ENCODE measurements at places on chromosomes 12 and 14.
A peak's percentile ranks its signal among the peaks of the same experiment; 100 is the strongest.

GRCh38 chr12:80317307-80317706 is 126.7 kb upstream of the PTPRQ start:
- no peak for DNase-seq

DNA sequence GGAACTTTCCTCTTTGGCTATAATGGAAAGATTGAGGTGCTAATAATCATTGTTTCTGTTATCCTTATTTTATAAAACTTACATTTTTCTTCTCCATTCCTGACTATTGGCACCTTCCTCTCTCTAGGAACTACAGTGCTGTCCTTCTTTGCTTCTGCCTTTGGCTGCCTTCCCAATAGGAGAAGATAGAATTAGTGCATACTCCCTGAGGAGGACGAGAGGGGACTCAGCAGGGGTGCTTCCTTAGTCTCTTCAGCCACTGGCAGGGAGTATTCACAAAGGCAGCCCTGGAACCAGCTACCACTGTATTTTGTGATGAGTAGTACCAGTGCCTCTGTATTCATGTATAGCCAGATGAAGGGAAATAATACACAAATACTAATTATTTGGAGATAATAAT is 208.5 kb downstream of the FOXG1 start:
- no peak for DNase-seq

GRCh38 chr14:99593971-99594841 is 9.8 kb downstream of the CCDC85C start:
- DNase-seq = no peak

DNA sequence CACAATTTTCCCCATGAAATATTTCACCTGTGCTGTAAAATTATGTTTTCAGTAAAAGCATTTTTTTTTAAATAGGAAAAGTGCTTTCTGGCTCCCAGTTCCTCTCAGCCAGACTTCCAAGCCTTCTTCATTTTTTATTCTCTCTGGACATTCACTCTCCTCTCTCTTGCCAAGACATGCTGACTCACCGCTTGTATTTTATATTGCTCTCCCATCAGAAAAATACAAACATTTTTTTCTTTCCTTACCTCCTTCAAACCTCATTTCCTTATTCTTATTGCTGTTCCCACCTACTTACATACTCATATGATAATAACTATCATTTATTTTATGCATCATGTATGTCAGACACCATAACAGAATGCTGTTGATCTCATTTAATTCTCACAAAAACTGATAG is 37.7 kb upstream of the ZNF641 start:
- no peak for DNase-seq

DNA sequence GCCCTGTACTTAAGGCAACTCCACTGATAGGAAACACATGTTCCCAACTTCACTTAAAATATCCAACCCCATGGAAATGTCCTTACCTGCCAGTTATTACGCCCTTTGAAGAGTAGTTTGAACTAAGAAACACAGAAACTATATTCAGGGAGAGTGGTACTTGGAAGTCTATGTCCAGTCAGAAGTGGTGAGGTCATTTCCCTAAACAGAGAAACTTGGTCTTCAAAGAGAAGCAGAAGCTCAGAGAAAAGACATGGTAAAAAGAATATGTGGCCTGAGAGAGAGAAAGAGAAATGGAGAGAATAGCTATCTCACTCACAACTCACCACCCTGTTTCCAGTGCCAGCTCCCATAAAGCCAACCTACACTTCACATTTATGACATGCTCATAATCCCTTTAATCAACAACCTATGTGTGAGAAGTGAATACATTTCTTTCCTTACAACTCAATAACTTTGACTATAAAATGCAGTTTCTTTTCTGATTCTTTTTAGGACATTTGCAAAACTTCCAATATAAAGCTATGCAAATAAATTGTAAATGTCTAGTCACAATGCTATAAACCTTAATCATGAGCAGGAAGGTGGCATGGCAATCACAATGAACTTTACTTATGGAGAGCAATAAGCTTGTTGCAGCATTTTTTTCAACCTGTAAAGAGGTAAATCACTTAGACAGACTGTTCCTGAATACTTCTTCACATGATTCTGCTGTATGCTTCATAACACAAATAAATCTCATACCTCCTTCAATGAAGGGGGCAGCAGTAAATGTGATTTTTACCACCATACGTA is 67.1 kb downstream of the CPNE8 start:
- DNase-seq = no peak

DNA sequence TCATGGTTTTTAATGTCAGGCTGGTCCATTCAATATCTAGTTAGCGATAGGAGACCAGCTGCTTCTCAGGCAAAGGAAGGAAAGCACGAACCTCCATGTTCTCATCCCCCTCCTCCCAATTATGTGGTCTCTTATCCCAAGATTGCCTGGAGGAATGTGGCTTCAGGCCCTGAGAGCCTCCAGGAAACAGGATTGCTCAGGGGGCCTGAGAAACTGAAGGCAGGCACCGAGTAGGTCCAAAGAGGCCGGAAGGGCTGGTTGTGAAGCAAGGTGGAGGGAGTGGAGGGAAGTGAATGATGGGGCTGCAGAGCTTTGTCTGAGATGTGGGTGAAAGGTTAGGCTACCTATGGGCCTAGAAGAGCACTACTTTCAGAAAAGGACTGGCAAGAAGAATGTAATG is 188.2 kb upstream of the DDHD1 start:
- no peak for DNase-seq

DNA sequence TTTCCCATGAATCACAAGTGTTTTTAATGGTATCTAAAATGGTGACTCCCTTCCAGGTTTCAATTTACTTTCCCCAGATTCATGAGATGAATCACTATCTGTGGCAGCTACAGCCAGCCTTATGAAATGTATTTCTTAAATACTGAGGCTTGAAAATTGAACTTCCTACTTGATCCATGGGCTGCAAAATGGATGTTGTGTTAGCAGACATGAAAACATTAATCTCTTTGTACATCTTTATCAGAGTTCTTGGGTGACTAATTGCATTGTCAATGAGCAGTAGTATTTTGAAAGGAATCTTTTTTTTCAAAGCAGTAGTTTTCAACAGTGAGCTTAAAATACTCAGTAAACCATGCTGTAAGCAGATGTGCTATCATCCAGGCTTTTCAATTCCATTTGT is 250.8 kb downstream of the SLC6A15 start:
- no peak for DNase-seq

- peak; percentile 90 for DNase-seq
Observed at GRCh38 chr12:47819896-47820630, at the start of gene HDAC7. Gene HDAC7, minus strand, starts transcription at chr12:47819903. Its CDS starts 118 bp downstream, at chr12:47819785.

DNA sequence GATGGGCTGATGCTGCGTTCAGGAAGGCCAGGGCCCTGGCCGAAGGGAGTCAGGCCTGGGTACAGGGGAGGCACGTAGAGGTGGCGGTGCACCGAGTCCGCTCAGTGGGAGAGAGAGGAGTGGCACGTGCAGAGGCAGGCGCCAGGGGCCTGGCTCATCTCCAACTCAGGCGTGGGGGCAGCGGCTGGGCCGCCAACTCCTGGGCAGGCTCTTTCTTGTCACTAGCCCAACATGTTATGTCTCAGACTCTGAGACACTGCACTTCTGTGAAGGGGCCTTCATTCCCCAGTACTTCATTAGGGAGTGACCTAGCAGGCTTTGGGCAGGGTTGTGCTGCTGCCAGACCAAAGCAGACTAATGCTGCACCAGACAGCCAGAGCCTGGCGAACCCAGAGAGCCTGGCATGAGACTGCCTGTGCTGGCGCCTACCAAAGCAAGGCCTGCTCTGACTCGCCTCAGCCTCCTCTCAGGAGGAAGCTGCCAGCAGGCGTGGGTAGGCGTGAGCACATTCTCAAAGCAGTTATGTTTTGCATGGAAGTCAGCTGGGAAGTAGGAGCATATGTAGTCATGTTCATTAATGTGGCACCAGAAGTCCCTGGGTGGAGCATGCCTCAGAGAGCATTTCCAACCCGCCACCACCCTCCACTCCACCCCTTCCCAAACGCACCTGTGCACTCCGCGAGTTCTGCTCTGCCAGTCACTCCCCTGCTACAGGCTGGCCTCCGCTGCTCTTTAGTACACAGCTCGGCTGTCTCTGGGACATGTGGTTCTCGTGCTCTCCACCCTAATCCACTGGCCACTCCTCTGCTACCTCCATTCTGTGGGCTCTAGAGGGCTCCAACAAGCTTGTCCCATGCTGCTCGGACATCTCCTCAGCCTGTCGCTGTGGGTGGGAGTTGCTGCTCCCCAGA is 9.7 kb downstream of the CKB start:
- peak; percentile 6 for DNase-seq

DNA sequence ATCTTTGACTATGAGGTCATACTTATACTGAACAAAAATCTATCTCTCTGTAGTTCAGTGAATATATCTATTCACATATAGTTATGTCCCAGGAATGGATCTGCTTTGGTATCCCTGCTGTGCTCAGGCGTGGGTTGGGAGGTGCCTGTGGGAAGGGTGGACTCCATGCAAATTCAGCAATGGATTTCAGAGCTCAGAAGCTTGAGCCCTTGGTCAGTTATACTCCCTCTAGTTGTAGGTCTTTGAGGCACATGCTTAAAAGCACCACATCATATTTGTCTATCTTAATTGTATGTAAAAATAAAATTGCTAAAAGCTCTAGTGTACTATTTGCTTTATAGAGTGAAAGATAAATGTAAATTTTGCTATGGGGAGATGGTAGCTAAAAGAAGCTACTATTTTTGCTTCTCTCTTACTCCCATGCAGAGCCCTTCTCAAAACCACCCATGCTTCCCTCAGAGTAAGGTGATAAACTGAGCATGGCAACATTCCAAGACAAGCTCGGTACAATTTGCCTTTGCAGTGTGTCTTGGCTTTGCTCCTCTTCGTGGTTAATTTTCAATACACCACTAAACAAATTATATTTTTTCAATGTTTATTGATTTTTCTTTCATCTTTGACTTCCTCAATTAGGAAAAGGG is 54.9 kb downstream of the SLC16A7 start:
- DNase-seq = no peak

DNA sequence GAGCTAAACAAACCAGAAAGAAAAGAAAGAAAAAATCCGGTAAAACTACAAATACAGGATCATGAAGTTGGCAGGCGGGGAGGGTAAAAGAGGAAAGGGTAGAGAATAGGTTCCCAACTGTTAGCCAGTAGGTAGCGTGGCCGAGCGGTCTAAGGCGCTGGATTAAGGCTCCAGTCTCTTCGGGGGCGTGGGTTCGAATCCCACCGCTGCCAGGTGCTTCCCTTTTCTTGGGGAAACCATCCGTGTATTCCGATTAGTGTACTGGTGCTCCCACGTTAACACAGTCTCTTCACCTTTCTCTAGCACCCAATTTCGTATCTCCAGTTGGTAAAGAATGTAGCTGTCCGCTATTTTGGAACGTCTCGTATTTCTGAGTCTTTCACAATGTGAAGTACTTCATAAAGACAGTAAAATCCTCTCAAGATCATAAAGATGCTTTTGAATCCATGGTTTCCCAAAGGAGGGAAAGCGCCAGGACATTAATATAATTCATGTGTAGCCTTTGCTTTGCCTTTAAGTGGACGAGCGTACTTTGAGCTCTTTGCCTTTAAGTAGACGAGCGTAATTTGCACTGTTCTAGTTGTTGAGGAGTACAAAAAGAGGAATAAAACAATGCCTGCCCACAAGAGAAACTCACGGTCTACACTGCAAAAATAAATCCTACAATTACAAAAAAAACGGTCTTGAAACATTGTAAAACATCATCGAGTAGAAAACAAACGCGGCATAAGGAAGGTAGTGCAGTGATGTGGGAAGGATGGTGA is 19.0 kb upstream of the RNASE12 start:
- peak; percentile 62 for DNase-seq

GRCh38 chr14:100330388-100330931 is 7.3 kb downstream of the SLC25A47 start:
- no peak for DNase-seq

GRCh38 chr12:3881281-3881950 is 8.2 kb upstream of the PARP11 start:
- no peak for DNase-seq

DNA sequence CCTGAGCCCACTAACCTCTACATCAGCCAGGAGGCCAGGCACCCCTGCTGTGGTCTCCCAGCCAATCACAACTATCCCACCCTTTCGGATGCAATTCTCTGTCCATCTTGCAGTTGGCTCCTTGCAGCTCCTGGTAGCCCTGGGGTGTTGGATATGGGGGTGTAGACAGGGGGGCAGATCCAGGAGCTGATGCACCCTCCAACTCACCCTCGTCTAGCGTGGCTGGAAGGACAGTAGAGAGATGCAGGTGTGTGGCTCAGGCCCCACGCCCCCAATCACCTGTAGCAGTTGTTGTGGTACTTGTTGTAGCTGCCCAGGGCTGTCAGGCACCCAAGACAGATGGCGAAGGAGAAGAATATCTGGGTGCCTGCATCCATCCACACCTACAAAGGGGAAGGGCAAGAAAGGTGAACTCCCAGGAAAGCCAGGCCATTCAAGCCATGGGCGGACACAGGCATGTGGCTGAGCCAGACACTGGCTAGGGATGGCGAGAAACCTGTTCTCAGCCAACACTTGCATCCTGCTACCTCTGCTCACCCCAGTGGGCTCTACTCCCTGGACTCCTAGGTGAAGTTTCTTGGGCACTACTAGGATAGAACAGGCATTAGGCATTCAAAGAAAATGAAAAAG is 13.4 kb upstream of the SLC6A12 start:
- no peak for DNase-seq

- no peak for DNase-seq
Observed at GRCh38 chr12:122880155-122880667, 15.7 kb downstream of the VPS37B start.

DNA sequence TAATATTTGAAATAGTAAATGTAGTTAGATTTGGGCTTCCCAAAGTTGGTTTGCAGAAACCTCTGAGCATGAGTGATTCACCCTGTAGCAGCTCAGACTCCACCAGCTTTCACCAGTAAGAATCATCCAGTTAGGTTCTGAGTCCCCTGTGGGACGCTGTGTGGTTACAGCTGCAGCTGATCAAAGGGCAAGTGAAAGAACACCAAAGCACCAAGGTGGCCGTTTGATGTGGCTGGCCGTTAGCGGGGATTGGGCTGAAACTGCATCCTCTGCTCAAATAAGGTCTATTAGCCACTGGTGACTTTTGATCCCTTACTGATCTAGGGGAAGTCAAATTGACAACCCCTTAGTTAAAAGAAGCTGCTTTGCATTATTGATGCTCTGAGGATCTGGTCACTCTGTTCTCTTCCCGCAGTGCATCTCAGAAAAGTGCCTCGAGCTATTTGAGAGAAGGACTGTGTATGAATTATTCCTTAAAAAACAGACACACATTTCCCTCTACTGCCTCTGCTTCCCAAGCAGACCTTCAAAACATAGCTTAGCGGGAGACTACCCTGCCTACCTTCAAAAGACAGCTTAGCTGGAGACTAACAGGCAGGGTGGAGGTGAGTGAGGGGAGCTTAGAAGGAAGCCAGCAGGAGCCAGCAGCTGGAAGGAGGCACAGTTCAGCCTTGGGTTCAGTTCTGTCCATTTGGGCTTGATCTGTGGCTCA is 3.7 kb downstream of the ABHD12B start:
- peak; percentile 88 for DNase-seq
